Transverse colon (tissue), 4 donors: ENCODE measurements at places on chromosomes 2 and 18. TPM values are rescaled to one million over a fixed set of nuclear protein-coding genes. Genes with fewer than 3 reads are reported as not detected.

Gene CTAGE1
- total RNA-seq: not detected

DNA sequence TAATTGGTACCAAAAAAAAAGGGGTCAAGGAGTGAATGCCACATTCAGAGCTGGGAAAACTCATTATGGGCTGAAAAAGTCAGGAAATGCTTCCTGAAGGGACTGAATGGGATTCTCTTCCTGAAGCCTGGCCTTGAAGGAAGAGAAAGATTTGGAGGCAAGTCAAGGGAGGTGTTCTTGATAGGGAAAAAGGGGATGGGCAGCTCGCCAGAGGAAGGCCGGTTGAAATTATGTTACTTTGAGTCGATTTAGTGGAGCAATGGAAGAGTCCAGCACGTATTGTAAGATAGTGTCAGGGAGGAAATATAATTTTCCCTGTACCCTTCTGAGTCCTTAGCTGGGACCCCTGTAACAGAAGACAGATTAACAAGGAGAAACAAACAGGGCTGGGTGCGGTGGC is 115.3 kb upstream of the STPG4 start:
- H3K27me3 ChIP-seq: no peaks in the 10 kb centered on the region
- H3K4me1 ChIP-seq: peaks cover 47% of the 10 kb centered on the region
- H3K27ac ChIP-seq: peak overlapping the region; percentile 83
- no peak for DNase-seq
- H3K36me3 ChIP-seq: no peaks in the 10 kb centered on the region

GRCh38 chr2:38578832-38579231 is 23.9 kb downstream of the HNRNPLL start:
- H3K4me1 ChIP-seq: peaks cover 34% of the 10 kb centered on the region
- H3K4me3 ChIP-seq: no peak overlapping the region
- H3K36me3 ChIP-seq: no peaks in the 10 kb centered on the region
- no peak for DNase-seq

DNA sequence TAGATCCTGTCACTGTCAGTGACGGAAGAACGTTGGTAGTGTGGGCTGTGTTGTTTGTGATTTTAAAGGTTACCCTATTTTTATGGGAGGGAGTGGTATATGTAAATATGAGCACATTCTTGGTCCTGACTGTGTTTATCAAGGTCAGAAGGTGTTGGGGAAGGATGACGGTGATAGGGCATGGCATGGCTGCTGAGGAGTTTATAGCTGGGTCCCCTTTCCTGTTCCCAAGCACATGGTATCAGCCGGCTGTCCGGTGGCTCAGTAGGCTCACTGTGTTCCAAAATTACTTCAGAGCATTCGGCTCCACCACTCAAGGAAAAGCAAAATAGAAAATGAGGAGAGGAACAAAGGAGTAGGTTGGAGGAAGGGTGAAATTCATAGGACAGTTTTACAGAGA is 28.6 kb downstream of the IRS1 start:
- H3K27me3 ChIP-seq: no peaks in the 10 kb centered on the region
- H3K36me3 ChIP-seq: no peaks in the 10 kb centered on the region
- no peak overlapping the region for H3K4me3 ChIP-seq
- peak; percentile 54 for DNase-seq
- peaks cover 51% of the 10 kb centered on the region for H3K4me1 ChIP-seq

- DNase-seq: no peak
- H3K4me3 ChIP-seq: no peak overlapping the region
- no peaks in the 10 kb centered on the region for H3K36me3 ChIP-seq
- no peaks in the 10 kb centered on the region for H3K27me3 ChIP-seq
Measured at GRCh38 chr18:13524811-13525210, 201.5 kb downstream of the FAM210A start.

- no peak for DNase-seq
- H3K4me3 ChIP-seq: no peak overlapping the region
- H3K27me3 ChIP-seq: no peaks in the 10 kb centered on the region
- no peaks in the 10 kb centered on the region for H3K36me3 ChIP-seq
- H3K4me1 ChIP-seq: no peaks in the 10 kb centered on the region
Measured at GRCh38 chr18:45275367-45276113, 339.7 kb upstream of the SLC14A2 start.

DNA sequence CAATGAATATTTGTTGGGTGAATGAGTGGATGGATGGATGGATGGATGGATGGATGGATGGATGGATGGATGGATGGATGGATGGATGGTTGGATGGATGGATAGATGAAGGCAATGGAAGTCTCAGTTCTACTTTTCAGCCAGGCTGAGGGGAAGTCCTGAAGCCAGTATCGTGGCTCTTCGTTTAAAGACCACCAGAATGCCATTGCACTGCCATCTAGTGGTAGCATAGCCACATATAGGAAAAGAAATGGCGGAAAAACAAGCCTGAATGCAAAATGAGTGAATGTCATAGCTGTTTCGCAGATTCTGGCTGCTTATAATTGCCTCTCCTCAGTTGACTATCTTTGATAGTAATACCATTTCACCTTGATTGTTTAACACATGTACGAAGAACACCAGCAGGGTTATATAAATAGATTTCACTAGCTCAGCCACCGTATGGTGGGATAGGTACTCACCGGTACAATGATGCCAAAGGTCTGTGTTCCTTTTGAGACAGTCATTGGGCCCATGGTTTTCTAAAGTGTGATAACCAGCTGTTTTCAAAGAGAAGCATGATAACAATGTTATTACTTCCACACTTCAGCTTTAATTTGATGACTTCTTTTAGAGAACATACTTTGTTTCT is 62.3 kb upstream of the GREB1L start:
- no peaks in the 10 kb centered on the region for H3K27me3 ChIP-seq
- H3K4me1 ChIP-seq: no peaks in the 10 kb centered on the region
- H3K36me3 ChIP-seq: no peaks in the 10 kb centered on the region
- peak; percentile 35 for DNase-seq

DNA sequence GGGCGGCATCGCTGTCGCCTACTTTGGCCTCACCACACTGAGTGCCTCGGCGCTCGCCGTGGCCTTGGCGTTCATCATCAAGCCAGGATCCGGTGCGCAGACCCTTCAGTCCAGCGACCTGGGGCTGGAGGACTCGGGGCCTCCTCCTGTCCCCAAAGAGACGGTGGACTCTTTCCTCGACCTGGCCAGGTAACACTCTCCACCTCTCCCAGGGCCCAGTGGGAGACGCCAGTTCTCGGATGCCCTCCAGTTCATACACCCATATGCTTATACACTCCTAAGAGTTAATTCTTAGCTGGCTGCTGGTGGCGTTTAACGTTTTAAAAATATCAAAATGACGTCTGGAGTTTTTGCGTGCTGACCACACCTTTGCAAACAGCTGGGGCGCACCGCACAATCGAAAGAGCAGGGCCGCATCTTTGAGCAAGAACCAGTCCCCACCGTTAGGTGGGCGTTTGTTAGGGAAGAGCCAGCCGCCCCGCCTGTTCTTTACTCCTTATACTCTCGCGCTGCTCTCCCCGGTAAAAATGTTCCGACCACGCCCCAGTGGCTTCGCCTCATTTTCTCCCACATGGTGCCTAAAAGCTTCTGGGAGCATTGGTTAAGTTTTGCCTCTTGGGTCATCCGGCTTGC is 899 bp downstream of the SLC1A4 start:
- H3K27ac ChIP-seq: peak overlapping the region; percentile 97
- H3K4me1 ChIP-seq: peaks cover 21% of the 10 kb centered on the region
- DNase-seq: peak; percentile 32
- no peaks in the 10 kb centered on the region for H3K27me3 ChIP-seq

DNA sequence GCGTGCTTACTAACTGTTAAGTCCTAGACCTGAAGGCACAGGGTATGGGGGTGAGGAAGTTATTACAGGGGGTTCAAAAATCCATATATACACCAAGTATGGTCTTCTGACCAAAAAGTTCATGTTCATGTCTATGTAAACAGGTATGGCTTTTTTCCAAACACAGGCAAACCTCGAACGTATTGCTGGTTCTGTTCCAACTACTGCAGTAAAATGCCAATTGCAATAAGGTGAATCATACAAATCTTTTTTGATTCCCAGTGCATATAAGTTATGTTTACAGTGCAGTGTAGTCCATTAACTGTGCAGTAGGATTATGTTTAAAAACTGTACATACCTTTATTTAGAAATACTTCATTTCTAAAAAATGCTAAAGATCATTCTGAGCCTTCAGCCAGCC is 245.3 kb upstream of the LRRTM1 start:
- H3K27ac ChIP-seq: no peak overlapping the region
- H3K36me3 ChIP-seq: no peaks in the 10 kb centered on the region
- H3K27me3 ChIP-seq: no peaks in the 10 kb centered on the region

GRCh38 chr2:222281506-222281905 is 17.3 kb downstream of the PAX3 start:
- no peak for DNase-seq
- no peak overlapping the region for H3K27ac ChIP-seq
- no peaks in the 10 kb centered on the region for H3K36me3 ChIP-seq
- peaks cover 87% of the 10 kb centered on the region for H3K27me3 ChIP-seq
- H3K4me3 ChIP-seq: no peak overlapping the region
- H3K4me1 ChIP-seq: no peaks in the 10 kb centered on the region

DNA sequence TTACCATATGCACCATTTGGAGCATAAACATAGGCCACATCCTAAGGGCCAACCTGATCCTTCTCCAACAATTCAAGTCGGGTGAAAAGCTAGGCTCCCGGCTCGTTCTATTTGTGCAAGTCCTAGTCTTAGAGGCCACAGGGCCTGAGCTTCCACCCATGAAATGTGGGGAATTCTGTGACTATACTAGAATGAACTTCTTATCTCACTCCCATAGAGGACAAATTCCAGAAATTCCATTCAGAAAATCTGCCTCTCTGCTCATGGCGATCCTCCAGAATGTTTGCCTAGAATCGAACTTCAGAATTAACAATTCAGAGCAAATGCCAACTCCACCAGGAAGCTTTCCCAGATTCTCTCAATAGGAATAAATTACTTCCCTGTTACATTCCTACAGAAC is 187.9 kb downstream of the BCL11A start:
- H3K27ac ChIP-seq: no peak overlapping the region
- no peak for DNase-seq
- no peak overlapping the region for H3K4me3 ChIP-seq

GRCh38 chr2:35503738-35504199 is 851.8 kb upstream of the CRIM1 start:
- no peaks in the 10 kb centered on the region for H3K27me3 ChIP-seq
- H3K27ac ChIP-seq: no peak overlapping the region
- no peaks in the 10 kb centered on the region for H3K4me1 ChIP-seq
- no peak overlapping the region for H3K4me3 ChIP-seq
- no peak for DNase-seq
